ENCODE measurements at places on chromosomes 5 and 9. TPM values are rescaled to one million over a fixed set of nuclear protein-coding genes. Genes with fewer than 3 reads are reported as not detected.

Gene MARCOL
- not detected for total RNA-seq

GRCh38 chr5:72163349-72163983 is 56.2 kb downstream of the MAP1B start:
- no peak overlapping the region for H3K27ac ChIP-seq
- H3K4me1 ChIP-seq = no peaks in the 10 kb centered on the region
- DNase-seq = no peak
- no peaks in the 10 kb centered on the region for H3K27me3 ChIP-seq
- H3K36me3 ChIP-seq = no peaks in the 10 kb centered on the region

Gene IL13
- total RNA-seq = not detected

DNA sequence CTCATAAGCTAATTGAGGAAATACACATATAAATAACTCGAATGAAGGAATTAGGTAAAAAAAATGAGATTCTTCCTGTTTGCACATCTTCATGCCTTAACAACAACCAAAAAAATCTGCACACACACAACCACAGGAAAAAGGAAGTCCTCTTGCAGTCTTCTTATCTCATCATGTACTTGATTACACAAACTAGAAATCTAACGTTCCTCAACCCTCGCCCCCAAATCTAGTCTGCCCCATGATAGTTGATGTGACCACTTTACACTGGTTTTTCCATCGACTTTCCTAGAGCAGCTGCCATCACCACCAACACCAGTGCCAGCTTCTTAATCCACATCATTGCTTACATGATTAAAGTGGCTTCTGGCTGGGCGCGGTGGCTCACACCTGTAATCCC is 31.2 kb upstream of the RNU6ATAC start:
- H3K36me3 ChIP-seq = no peaks in the 10 kb centered on the region
- H3K4me1 ChIP-seq = peaks cover 6% of the 10 kb centered on the region
- no peak overlapping the region for H3K4me3 ChIP-seq
- H3K27ac ChIP-seq = no peak overlapping the region

DNA sequence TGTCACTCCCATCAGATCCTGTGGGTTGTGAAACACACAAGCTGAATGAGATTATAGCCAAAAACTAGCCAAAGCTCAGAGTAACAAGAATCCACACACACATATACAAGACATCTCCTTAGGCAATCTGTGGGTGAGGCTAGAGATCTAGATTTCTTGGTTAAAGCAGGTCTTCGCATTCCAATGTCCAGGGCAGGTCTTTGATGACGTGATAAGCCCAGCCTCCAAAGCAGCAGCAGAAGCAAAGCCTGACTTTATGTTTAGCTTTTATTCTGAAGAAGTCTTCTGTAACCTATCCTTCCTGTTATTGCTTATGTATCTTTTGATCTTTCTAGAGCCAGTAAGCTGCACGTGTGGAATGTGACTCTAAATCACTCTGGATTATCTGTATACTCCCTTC is 199.1 kb upstream of the SLC30A5 start:
- H3K4me1 ChIP-seq = no peaks in the 10 kb centered on the region
- H3K27ac ChIP-seq = no peak overlapping the region
- DNase-seq = no peak
- H3K36me3 ChIP-seq = no peaks in the 10 kb centered on the region
- H3K4me3 ChIP-seq = no peak overlapping the region

GRCh38 chr9:99107421-99107820 is 2.5 kb downstream of the TGFBR1 start:
- H3K4me1 ChIP-seq = peaks cover 42% of the 10 kb centered on the region
- H3K27me3 ChIP-seq = no peaks in the 10 kb centered on the region
- no peak overlapping the region for H3K27ac ChIP-seq

DNA sequence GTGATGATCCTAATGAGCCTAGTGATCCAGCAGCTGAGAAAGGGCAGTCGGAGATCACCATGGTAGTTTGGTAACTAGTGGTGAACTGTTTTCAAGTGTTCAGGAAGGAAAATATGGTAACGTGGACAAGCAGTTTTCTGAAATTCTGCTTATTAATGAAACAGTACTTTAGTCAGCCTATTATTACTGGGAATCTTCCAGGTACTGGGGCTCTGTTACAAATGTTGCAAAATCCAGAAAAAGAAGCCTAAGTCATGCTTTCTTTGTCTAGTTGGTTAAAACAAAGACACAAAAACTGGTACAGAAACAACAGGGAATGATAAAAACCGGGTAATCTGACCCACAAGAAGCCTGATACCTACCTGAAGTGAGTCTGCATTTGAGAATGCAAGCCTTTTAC is 18.2 kb downstream of the TTC23L start:
- H3K27ac ChIP-seq = no peak overlapping the region
- H3K36me3 ChIP-seq = no peaks in the 10 kb centered on the region
- H3K27me3 ChIP-seq = no peaks in the 10 kb centered on the region
- no peak overlapping the region for H3K4me3 ChIP-seq

DNA sequence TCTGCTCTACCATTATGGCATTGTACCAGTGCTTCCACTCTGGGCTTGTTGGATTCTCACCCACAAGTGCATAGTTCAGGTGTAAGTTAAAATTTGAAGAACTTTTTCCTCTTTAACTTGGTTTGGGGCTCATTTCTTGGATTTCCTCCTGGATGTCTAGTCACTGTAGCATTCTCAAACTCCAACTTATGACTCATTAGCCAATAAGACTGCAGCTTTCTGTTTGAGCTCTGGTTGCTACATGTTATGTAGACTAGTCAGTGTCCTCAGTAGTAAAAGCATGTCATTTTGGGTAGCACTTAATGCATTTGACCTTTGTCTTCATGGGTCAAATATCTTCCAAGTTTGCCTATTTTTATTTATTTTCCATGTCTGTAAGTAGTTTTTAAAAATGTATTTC is 790.8 kb downstream of the BRINP1 start:
- H3K4me3 ChIP-seq = no peak overlapping the region
- no peaks in the 10 kb centered on the region for H3K36me3 ChIP-seq
- DNase-seq = no peak
- H3K27me3 ChIP-seq = no peaks in the 10 kb centered on the region
- H3K27ac ChIP-seq = no peak overlapping the region

GRCh38 chr9:27847818-27848217 is 274.5 kb upstream of the C9orf72 start:
- H3K4me3 ChIP-seq = no peak overlapping the region
- no peaks in the 10 kb centered on the region for H3K4me1 ChIP-seq
- no peak for DNase-seq
- no peak overlapping the region for H3K27ac ChIP-seq
- H3K27me3 ChIP-seq = no peaks in the 10 kb centered on the region
- no peaks in the 10 kb centered on the region for H3K36me3 ChIP-seq

Gene CDH9
- total RNA-seq = 0.24 TPM

- H3K4me1 ChIP-seq = no peaks in the 10 kb centered on the region
- H3K27ac ChIP-seq = no peak overlapping the region
- H3K36me3 ChIP-seq = no peaks in the 10 kb centered on the region
- peak; percentile 19 for DNase-seq
- H3K4me3 ChIP-seq = no peak overlapping the region
Measured at GRCh38 chr9:31119890-31120454, 1264.5 kb upstream of the ACO1 start.

GRCh38 chr9:97807681-97808080 is 45.3 kb upstream of the FOXE1 start:
- H3K4me1 ChIP-seq = peaks cover 13% of the 10 kb centered on the region
- H3K36me3 ChIP-seq = no peaks in the 10 kb centered on the region
- no peak overlapping the region for H3K4me3 ChIP-seq
- H3K27ac ChIP-seq = no peak overlapping the region
- H3K27me3 ChIP-seq = peaks cover 5% of the 10 kb centered on the region

DNA sequence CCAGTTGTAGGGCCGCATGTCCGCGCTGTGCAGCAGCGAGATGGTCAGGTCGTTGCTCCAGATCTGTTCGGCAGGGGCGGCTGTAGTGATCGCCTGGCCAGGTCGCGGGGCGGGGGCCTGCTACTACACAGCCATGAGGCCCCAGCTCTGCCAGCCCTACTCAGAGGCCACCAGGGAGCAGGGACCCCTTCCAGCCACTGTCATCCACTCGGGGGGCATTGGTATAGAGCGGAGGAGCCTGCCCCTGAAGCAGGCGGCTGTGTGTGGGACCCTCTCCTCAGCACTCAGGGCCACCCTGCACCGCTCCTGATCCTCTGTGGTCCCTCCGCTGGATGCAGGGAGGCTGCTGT is 1.7 kb downstream of the FBXW5 start:
- no peaks in the 10 kb centered on the region for H3K27me3 ChIP-seq
- peaks cover 41% of the 10 kb centered on the region for H3K4me1 ChIP-seq
- peaks cover 8% of the 10 kb centered on the region for H3K36me3 ChIP-seq
- DNase-seq = no peak
- peak overlapping the region; percentile 91 for H3K4me3 ChIP-seq

DNA sequence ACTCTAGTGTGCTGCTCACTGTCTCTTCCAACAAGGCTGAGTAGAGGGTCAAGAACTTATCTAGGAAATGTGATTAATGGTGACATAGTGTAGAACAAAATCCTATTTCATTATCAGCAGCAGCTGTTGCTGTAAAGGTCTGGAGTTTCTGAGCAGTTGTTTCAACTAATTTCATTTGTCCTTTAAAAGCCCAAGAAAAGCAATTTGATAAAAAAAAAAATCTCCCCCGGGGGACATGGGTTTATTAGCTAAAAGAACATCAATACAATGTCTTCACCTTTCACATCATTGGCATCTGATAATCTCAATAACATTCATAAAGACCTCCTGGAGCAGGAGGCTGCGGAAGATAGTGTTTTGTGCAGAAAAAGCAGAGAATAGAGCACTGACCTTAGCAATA is 468.1 kb downstream of the KCTD16 start:
- no peak overlapping the region for H3K27ac ChIP-seq
- no peaks in the 10 kb centered on the region for H3K4me1 ChIP-seq
- H3K36me3 ChIP-seq = no peaks in the 10 kb centered on the region
- no peak overlapping the region for H3K4me3 ChIP-seq

DNA sequence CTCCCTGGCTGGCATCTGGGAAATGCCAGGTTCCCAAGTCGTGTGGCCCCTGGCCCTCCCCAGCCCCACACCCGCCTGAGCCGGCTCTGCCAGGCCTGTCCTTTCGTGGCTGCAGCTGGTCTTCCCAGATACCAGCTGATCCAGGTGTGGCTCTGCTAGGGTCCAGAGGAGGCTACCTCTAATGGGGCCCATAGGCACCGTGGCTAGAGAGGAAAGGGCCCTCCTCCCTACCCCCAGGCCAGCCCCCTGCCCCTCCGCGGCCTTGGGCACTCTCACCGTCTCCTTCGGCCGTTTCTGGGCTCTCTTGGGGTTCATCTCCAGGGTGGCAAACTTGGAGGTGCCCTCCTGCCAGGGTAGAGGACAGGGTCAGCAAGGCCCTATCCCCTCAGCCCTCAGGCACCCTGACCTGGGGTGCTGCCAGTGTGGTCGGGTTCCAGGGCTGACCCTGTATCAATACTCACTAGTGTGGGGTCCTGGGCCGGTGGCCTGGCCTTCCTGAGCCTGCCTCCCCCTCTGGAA is 17.0 kb downstream of the RALGDS start:
- H3K36me3 ChIP-seq = peaks cover 59% of the 10 kb centered on the region
- H3K4me3 ChIP-seq = no peak overlapping the region

GRCh38 chr9:68896486-68896885 is 117.4 kb downstream of the PRKACG start:
- H3K27ac ChIP-seq = no peak overlapping the region
- no peaks in the 10 kb centered on the region for H3K4me1 ChIP-seq
- DNase-seq = no peak
- H3K4me3 ChIP-seq = no peak overlapping the region
- no peaks in the 10 kb centered on the region for H3K27me3 ChIP-seq

DNA sequence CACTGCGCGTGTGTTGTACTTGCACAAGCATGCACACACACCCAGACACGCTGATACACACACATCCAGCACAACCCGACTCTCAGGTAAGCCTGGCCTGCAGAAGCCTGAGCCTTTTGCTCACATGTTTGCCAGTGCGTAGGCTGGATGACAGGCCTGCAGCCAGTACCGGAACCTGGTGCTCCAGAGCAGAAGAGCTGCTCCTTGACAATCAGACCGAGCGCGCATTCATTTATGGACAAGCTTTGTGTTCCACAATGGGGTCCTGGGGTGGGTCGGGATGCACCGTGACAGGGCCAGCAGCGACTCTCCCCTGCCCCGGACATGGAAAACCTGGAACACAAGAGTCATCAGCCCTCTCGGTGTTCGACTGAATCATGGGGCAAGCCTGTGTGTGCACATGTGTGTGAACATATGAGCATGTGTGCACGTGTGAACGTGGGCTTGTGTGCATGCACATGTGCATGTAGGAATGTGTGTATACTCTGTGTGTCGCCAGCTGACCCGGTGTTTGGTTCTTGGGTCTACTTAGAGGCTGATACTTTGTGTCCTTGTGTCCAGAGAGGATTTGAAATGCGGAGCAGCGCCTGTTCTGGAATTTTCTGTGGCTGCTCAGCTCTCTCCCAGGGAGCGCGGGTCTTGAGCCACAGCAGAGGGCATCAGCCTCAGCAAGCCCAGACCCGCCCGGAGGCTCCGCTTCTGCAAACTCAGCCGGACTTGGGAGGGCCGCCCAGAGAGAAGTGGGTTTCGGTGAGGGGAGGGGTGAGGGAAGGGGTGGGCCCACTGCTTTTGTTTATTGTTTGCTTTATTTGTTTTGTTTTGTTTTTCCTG is 32.2 kb downstream of the IRX4 start:
- H3K27ac ChIP-seq = no peak overlapping the region
- H3K4me3 ChIP-seq = no peak overlapping the region
- H3K27me3 ChIP-seq = no peaks in the 10 kb centered on the region
- no peaks in the 10 kb centered on the region for H3K36me3 ChIP-seq

Gene TAL2
- not detected for total RNA-seq

- H3K4me3 ChIP-seq = no peak overlapping the region
- DNase-seq = no peak
- no peaks in the 10 kb centered on the region for H3K27me3 ChIP-seq
- peaks cover 11% of the 10 kb centered on the region for H3K4me1 ChIP-seq
Measured at GRCh38 chr5:149886060-149886459, 58.5 kb downstream of the PDE6A start.
